Activated CD8-positive, alpha-beta memory T cell treated with anti-CD3 and anti-CD28 coated beads for 1 hour (primary cell): ENCODE measurements at places on chromosomes 12 and 14.

GRCh38 chr12:117005417-117006046, 93.7 kb downstream of the TESC start:
- DNase-seq, result no peak

GRCh38 chr12:96196781-96197180, 2.6 kb downstream of the ELK3 start:
- DNase-seq, result no peak

- DNase-seq, result no peak
Measured at GRCh38 chr12:43655586-43655985, 103.0 kb downstream of the PUS7L start.

- DNase-seq, result no peak
Measured at GRCh38 chr12:19299765-19300164, 139.5 kb upstream of the AEBP2 start.

GRCh38 chr14:92392711-92393110, 69.7 kb downstream of the SLC24A4 start:
- DNase-seq, result no peak

- DNase-seq, result no peak
Measured at GRCh38 chr14:66483322-66483721, 2.8 kb upstream of the CCDC196 start.
